Activated CD4-positive, alpha-beta memory T cell treated with anti-CD3 and anti-CD28 coated beads, Interleukin-2, amount 10 ng/mL, durations not matched to agents 7 days and 5 days (primary cell): ENCODE measurements at places on chromosomes 5 and 9. TPM values are rescaled to one million over a fixed set of nuclear protein-coding genes. Genes with fewer than 3 reads are reported as not detected.

CCDC192 gene
- total RNA-seq = not detected

- no peak for DNase-seq
These were observed 249.5 kb upstream of the PTGER4 start for GRCh38 chr5:40430101-40430710.

SNCAIP gene
- total RNA-seq = not detected

DNA sequence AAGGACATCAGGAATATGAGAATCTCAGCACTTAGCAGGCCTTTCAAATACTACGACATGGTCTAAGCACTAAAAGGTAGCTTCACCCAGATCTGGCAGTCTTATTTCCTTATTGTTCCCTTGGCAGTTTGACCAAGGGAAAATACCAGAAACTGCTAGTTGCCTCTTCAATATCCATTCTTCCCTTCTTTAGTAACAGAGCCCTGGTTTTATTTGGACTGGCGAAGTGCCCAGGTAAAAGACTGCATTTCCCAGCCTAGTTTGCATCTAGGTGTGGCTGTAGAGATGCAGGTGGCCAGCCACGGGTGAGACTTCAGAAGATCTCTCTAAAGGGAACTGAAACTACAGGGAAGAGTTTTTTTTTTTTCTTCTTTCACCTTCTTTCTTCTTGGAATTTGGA, 21.6 kb downstream of the DMRT2 start:
- no peak for DNase-seq

GRCh38 chr5:129601576-129601975, 141.5 kb downstream of the ADAMTS19 start:
- DNase-seq = no peak

SYNPO gene
- total RNA-seq = 0.08 TPM

DNA sequence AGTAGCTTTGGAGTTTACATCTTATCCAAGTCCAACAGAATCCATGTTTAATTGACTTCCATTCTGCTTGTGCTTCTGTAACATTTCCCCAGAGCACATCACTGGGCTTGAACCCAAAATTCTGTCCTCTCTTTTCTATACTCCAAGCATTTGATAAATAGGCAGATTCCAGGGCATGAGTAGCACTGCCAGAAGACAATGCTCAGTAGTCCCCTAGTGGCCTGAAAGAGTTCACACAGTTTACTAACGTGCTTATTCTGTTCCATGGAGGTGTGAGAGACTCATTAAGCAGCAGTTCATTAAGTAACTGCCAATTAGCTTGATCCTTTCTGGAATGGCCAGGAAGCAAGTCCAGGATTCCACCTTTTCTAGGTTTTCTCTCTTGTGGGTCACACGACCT, 9.4 kb upstream of the GABRA6 start:
- no peak for DNase-seq

DNA sequence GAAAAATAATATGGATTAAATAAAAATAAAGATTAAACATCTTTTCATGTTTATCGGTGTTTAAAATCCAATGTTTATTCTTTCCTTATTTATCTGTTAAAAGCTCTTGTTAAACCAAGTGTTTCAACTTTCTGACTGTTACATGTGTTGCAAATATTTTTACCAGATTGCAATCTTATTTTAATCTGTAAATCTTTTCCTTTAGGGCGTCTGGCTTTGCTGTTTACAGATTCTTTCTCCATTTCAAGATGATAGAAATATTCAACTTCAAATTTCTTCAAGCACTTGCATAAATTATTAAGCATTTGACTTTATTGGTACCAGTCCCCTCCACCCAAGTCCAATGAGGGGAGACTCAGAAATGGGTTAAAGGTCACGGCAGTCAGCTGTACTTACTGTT, 16.9 kb upstream of the ABCA1 start:
- no peak for DNase-seq

SLC36A3 gene
- not detected for total RNA-seq

- no peak for DNase-seq
These were observed 209.2 kb downstream of the DIRAS2 start for GRCh38 chr9:90433398-90433941.

- no peak for DNase-seq
These were observed 7.6 kb upstream of the F2RL1 start for GRCh38 chr5:76811214-76811613.

CEL gene
- total RNA-seq = 1.4 TPM

ABLIM3 gene
- 0.08 TPM for total RNA-seq

GRCh38 chr5:36647046-36647445, 40.6 kb downstream of the SLC1A3 start:
- DNase-seq = no peak

PCDHGA7 gene
- total RNA-seq = not detected

DNA sequence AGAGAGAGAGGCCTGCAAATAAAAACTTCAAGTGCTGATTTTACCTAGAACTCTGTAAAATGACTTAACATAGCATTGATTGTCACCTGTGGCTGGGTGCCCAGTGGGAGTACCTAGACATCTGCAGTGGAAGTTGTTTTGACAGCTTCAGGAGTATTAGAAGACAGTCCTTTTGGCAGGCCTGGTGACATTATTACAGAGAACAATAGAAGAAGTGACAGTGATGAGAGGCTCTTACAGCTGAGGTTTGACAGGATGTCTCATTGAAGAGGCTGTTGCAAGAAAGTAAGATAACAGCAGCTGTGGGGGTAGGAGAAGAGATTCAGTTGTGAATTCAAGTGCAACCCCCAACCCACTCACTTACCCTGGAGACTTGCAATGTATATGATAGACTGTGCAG, 27.9 kb upstream of the MUSK start:
- DNase-seq = no peak

DNA sequence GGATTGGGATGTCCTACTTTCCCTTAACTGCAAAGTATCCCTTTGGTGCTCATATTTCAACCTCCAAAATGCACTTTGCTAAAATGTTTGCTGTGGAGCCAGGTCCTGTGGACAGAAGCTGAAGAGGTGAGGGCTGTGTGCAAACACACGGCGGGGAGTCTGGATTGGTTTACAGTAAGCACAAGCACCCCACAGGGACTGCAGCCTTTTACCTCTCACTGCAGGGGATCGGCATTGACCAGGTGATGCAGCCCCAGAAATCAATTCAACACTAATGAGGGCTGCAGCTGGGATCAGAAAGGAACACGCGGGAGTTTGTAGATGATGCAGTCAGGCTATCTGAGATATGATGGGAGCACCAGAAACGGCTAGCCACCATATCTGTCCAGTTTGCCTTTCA, 450.9 kb downstream of the CCDC171 start:
- no peak for DNase-seq

DNA sequence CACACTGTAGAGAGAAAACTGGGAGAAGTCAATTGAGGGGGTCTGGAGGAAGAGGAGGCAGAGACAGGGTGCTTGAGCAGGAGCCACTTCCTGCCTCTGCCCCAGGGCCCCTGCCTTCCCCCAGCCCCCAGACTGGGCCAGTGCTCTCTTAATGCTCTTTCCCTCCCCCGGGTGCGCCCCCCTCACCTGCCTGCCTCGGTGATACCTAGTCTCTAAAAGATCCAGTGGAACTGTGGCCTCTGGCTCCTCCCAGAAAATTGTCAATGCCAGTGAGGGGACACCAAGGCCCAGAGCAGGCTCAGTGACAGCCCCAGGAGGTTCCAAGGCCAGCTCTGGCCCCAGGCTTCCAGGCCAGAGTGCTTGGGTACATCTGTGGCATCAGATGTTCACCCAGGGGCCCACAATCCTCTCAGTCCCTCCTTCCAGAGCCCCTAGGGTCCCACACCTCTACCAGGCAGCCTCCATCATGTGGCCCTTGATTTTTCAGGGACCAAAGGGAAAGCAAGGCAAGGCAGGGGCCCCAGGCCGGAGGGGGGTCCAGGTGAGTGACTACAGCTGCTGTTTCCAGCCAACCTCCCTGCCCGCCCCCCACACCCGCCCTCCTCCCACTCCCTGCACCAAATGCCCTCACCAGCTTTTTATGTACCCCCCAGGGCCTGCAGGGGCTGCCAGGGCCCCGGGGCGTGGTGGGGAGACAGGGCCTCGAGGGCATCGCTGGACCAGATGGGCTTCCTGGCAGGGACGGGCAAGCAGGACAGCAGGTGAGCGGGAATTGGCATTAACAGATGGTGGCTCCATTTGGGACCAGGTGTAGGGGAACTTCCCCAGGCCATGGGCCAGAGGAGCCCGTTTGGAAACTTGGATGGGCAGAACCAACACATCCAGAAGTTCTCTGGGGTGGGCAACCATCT, 33.1 kb upstream of the ORM1 start:
- no peak for DNase-seq

TNFSF8 gene
- total RNA-seq = 34.8 TPM
